ENCODE measurements at places on chromosomes 2 and 18.

DNA sequence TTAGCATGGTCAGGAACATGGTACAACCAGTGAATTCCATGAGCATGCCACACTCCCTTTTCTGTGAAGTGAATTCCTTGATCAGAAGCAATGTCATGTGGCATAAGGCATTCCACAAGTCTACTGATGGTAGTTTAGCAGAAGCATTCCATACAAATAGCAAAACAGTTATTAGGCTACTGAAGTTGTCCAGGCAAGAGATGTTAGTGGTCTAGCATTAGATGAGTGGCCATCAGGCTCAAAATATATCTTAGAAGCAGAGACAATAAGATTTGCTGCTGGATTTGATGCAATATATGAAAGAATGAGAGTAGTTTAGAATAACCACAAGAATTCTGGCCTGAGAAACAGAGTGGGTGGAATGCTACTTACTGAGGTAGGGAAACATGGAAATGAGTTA, 355.3 kb upstream of the NRXN1 start:
- no peak for DNase-seq

- no peak for DNase-seq
Observed at GRCh38 chr2:203544402-203544801, 9.3 kb upstream of the RAPH1 start.

- DNase-seq, result no peak
Observed at GRCh38 chr2:177359836-177360595, 32.6 kb upstream of the AGPS start.

DNA sequence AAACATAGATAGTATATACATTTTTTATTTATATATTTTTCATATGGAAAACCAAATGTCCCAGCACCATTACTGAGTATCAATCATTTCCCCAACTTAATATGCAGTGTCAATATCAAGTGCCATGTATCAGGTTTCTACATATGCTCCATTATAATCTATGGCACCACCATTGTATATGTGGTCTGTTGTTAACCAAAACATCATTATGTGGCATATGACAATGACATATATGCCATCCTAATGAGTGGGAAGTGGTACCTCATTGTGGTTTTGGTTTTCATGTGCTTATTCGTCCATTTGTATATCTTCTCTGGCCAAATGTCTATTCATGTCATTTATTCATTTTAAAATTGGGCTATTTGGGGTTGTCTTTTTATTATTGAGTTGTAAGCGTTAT, 9.2 kb downstream of the PTPN18 start:
- DNase-seq, result no peak

GRCh38 chr18:24446953-24447538, 13.4 kb upstream of the HRH4 start:
- DNase-seq, result no peak
